ENCODE measurements at places on chromosomes 1 and 21. TPM values are rescaled to one million over a fixed set of nuclear protein-coding genes. Genes with fewer than 3 reads are reported as not detected.

Gene LCE2C
- total RNA-seq: not detected

Gene COL16A1
- 91.9 TPM for total RNA-seq

Gene DDI2
- total RNA-seq: 30.8 TPM

Gene RORC
- total RNA-seq: 8.9 TPM

Gene EMC1
- total RNA-seq: 36.5 TPM

Gene PTPN7
- 0.52 TPM for total RNA-seq

Gene FNBP1L
- total RNA-seq: 25.1 TPM

Gene SHISAL2A
- total RNA-seq: 0.52 TPM

Data from skeletal muscle tissue (tissue), 5 donors.